Skeletal muscle cell (primary cell): ENCODE measurements at places on chromosomes 2 and 18.

DNA sequence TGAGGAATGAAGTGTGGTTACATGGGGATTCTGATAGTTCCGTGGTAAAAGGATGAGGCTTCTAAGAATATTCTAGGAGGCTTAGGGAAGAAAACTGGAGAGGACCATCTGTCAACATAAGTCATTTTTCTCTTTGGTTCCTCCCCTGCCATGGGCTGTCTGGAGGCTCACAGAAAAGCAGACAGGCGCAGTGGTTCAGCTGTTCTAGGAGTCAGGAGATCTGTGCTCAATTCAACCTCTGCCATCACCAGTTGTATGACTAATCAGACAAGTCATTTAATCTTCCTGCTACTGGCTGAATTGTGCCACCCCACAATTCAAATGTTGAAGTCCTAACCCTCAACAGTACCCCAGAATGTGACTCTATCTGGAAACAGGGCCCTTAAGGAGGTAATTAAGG is 36.4 kb downstream of the ADAM17 start:
- peak; percentile 48 for DNase-seq

GRCh38 chr2:64881037-64881492 is 108.1 kb upstream of the SLC1A4 start:
- no peak for DNase-seq

DNA sequence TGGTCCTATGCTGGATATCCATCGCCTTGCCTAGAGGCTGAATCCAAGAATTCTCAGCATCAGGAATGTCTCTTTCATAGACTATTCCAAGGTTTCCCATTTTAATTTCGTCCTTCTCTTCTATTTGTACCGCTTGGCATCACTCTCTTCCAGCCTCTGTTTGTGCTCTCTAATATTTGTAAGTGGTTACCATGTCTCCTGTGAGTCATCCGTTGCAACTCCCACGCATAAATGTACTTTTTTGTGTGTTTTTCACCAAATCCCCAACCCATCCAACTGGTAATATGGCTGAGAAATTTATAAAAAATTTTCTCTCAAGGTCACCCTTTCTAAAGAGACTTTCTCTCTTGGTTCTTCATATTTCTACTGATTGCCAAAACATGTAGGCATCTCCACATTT is 21.8 kb downstream of the COLEC12 start:
- DNase-seq, result peak; percentile 65

DNA sequence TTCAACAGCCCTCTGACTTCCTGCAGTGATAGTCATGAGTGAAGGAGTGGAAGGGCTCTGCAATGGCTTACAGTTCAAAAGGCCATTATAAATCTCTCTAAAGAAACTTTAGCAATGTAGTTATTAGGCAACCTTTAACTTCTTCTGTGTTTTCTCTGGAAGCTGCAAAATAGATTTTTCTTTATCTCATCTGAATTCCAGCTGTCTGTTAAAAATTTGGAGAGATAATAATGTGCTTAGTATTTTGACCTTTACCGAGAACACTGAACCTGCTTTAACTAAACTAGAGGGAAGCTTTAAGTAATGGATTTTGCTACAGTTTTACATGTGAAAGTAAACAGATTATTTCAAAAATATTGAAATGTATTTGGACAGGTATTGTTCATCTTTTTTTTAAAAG is 847.9 kb downstream of the ERBB4 start:
- DNase-seq, result no peak

DNA sequence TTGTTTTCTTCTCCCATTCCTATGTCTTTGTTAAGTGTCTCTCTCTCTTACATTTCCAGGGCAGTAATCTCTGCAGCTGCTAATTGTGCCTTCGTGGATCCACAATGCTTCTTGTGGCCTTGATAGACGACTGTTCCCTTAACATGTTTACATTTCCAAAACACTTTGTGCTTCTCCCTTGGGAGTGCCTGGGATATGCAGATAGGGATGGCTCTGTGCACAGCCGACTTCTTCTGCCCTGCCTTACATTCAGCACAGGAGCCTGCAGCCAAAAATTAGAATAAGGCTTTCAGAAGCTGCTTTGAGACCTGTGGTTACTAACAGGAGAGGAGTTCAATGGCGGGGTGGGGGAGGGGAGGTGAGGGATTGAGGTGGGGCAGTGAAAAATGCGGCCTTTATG is 328.9 kb downstream of the TDRD15 start:
- no peak for DNase-seq

DNA sequence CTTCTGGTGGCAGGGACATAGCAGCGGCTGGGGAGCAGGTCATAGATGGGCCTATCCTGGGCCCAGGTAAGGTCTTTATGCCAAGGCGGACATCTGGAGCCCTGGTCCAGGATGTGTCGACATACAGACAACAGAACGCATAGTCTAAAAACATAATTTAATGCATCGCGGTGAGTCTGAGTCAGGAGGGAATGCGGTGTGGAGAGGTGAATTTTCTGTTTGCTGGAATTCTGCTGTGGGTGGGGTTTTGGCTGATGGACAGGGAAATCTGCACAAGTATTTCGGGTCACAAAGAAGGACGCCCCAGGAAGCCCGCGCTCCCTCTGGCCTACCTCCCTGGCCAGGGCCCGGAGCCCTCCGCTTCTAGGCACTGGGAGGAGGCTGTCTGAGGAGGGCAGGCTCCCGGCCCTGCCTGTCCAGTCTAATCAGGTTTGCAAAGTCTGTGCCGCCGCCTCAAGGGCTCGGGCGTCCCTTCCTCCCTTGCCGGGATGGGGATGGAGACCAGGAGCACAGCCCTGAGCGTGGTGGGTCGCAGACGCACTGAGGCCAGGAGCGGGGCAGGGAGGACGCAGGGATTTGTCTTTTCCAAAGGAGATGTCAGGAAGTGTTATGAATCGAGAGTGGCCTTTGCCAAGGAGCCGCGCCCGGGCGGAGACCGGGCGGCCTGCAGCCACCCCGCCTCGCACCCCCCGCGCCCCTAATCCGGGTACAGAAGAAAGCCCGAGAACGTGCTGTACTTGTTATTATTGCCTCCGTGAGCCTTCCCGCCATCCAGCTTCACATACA is 2.3 kb downstream of the C1QL2 start:
- no peak for DNase-seq

- DNase-seq, result no peak
Measured at GRCh38 chr2:223846515-223846914, 9.1 kb upstream of the AP1S3 start.

DNA sequence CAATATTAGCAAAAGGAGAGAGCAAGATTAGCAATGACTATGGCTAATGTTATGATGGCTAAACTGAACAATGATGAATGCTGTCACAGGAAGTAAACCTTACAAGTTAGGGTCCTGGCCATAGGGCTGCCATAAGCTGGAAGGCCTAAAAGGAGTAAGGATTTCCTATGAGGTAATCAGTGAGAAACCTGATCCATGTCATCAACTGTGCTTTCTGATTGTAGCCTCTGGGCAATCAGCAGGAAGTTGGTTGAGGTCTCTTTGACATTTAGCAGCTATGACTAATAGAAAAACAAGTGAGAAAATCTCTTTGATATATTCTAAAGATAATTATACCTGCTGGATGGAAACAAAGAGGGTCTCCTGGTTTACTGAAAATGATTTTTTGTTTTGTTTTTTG is 193.0 kb downstream of the RAB3GAP1 start:
- DNase-seq, result peak; percentile 10

- no peak for DNase-seq
Measured at GRCh38 chr2:169119851-169120250, 50.5 kb downstream of the DHRS9 start.

- DNase-seq, result no peak
Measured at GRCh38 chr2:167613471-167613870, 633.9 kb downstream of the STK39 start.

- no peak for DNase-seq
Measured at GRCh38 chr18:44680273-44681075, at the start of gene SETBP1. TSS of gene SETBP1 (plus strand) at chr18:44680888. CDS start at chr18:44701347, 20,459 bp downstream.

GRCh38 chr2:68935471-68935870 is 17.2 kb downstream of the GKN2 start:
- DNase-seq, result no peak

GRCh38 chr2:31236433-31237205 is 2.7 kb downstream of the EHD3 start:
- DNase-seq, result no peak

GRCh38 chr2:76930056-76930744 is 592.0 kb downstream of the LRRTM4 start:
- no peak for DNase-seq

DNA sequence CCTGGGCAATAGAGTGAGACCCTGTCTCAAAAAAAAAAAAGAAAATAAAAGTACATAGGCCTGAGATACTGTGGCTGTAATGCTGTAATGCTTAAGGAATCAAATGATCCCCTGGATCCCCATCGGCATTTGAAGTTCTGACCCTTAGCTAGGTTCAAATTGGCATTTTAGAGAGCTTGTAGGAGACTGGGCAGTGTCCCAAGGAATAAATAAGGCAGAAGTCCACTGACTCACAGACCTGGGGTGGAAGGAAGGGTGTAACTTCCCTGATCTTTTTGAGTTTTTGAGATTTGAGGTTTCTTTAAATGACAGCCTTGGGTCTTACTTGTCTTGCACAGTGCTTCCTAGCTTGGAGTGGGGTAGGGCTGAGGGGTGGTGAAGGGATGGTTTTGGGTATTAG is 553.7 kb downstream of the SLC4A3 start:
- DNase-seq, result no peak

GRCh38 chr2:82234283-82234874 is 1929.8 kb upstream of the LRRTM1 start:
- DNase-seq, result no peak
